Neural crest cell (in vitro differentiated cells): ENCODE measurements at places on chromosomes 3 and 15.
A peak's percentile ranks its signal among the peaks of the same experiment; 100 is the strongest.

DNA sequence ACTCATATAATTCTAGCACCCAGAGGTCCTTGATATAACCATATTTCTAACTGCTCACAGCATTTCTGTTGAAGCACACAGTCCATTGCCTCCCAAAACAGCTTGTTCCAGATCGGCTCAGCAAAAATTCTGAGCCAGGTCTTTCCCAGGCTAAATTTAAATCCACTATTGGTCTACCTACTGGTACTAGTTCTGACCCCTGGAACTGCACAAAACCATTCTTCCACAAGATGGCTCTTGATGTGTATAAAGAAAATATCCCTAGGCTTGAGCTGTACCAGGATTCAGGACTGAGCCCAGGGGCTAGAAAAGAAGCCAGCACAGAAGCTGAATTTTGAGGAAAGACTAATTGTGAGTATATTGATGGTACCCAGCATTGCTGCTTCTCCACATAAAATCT is 75.4 kb upstream of the ABHD17C start:
- DNase-seq = no peak

GRCh38 chr3:73484656-73485248 is 140.0 kb downstream of the PDZRN3 start:
- no peak for DNase-seq

GRCh38 chr15:40072216-40072990 is 33.4 kb upstream of the SRP14 start:
- DNase-seq = no peak

GRCh38 chr15:39499681-39500080 is 81.2 kb upstream of the THBS1 start:
- DNase-seq = no peak

GRCh38 chr15:55829826-55830225 is 86.9 kb upstream of the PRTG start:
- no peak for DNase-seq

DNA sequence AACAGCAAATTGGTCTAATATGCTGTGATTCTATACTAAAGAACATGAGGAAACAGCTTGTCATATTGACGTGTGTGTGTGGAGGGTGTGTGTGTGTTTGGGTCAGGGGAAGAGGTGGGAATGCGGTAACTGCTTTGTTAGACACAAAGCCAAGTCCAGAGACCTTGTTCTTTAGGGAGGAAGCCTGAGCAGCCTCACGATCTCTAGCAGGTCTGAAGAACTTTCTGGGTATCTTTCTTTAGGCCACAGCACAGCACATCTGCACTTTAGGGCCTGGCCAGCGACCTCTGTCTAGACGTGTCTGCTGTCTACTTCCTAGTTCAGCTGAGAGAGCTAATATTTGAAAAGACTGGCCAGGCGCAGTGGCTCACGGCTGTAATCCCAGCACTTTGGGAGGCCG is 220.0 kb upstream of the TPRG1 start:
- no peak for DNase-seq

DNA sequence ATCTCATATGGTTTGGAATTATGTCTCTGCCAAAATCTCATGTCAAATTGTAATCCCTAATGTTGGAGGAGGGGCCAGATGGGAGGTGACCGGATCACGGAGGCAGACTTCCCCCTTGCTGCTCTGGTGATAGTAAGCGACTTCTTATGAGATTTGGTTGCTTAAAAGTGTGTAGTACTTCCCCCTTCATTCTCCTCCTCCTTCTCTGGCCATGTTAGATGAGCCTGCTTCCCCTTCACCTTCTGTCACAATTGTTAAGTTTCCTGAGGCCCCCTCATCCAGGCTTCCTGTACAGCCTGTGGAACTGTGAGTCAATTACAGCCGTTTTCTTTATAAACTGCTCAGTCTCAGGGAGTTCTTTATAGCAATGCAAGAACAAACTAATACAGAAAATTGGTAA is 51.1 kb downstream of the NEDD4 start:
- DNase-seq = no peak

DNA sequence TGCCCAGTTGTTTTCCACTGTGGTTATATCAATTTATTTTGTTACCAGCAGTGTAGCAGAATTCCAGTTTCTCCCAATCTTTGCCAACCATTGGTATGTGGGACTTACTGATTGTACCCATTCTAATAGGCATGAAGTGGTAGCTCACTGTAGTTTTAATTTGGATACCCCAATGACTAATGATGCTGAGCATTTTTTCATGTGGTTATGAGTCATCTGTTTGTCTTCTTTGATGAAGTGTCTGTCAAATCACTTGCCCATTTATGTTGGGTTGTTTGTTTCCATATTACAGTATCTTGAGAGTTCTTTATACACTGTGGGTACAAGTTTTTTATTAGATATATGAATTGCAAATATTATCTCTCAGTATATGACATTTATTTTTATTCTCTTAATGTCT is 644.3 kb downstream of the NR2F2 start:
- DNase-seq = no peak

DNA sequence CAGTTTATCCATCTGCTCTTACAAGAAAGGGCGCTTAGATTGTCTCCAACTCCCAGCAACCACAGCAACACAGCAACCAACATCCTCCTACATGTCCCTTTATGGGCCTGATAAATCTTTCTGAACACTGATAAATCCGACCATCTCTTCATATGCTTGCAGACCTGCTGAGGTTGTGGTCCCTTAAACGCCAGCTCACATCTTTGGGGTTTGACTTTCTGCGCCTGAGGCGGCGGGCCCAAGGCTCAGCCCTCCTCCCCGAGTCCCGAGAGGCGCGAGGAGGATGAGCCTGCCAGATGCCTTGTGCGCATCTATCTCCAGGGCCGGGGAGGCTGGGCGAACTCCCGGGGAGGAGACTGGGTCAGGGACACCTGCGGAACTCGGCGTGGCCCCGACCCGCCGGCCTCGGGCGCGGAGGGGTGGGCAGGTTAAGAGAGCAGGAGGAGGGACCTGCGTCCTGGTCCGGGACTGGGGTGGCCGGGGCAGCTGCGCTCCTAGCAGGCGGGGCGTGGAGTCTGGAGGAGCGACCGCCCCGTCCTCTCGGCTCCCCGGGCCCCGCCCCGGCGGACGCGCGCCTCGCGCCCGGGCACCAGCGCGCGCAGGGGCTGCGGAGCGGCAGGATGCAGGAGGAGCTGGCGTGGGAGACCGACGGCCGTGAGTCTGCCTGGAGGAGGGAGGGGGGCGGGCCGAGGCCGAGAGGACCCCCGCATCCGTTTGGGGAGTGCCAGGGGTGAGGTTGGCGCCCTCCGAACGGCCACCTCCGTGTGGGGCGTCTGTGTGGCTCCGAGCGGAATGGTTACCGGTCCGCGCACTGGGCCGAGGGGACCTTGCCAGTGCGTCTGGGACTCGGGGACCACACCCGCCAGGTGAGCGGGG is at the start of gene ANKDD1A:
Gene ANKDD1A (plus strand): TSS at position 592 of the 876 bp plus-strand sequence. CDS start 29 bp downstream, at position 621.
- peak; percentile 62 for DNase-seq

DNA sequence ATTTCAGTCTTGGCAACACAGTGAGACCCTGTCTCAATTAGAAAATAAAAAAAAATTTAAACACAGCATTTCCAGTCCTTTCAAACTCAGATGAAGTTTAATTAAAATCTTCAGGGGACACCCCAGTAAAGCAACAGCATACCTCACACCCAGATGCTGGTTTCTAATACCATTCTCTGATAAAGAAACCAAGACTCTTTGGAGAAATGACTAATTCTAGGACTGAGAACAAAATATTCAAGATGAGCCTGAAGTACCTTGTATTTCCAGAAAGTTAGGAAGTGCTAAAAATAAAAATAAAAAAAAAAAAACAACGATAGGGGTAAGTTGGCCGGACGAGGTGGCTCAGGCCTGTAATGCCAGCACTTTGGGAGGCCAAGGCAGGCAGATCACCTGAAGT is 14.0 kb upstream of the MAP4 start:
- DNase-seq = no peak

DNA sequence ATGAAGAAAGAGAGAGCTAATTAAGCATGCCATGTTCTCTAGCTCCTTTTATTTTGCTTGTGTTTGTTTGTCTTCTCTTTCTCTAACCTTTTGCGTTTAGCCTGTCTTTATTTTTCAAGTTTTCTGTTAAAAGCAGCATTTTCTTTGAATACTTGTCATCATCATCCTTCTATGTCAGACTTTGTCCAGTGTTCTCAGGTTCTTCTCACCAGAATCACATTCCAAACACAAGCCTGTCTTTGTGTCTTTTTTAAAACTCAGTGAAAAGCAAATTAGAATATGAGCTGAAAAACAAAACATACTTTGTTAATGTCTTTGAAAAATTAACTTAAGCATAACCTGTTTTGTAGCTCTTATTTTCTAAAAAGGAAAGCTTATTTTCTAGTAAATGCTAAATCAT is 62.4 kb downstream of the LEKR1 start:
- DNase-seq = no peak

GRCh38 chr15:79592126-79592525 is 160.0 kb downstream of the MINAR1 start:
- DNase-seq = no peak

- DNase-seq = peak; percentile 68
These were observed 79.2 kb upstream of the CCNL1 start for GRCh38 chr3:157239082-157239704.

GRCh38 chr3:54965746-54966145 is 37.9 kb upstream of the LRTM1 start:
- no peak for DNase-seq

DNA sequence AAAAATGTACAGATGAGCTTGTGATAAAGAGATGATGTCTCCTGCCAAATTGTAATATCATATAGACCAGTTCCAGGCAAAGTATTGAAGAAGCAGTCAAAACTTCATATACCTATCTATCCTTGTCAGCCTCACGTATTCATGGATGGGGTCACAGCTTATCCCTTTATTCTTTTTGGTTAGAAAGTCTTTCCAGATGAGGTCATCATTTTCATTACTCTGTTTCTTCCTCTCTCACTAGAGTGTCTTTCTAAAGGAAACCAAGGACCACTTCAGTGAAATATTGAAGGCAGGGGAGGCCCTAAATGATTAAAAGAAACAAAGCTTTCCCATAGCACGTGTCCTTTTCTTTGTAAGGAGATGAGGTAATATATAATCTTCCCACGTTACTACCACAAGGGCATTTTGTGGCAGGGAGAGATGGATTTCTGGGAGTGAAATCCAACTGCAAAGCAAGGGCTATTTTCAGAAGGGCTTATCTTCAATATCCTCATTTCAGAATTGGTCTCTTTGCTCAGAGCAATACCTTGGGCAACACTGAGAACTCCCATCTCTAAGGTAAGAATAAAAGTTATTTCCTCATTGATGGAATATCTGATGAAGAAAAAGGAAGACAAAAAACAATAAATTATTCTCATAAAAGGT is 260.2 kb downstream of the TIGIT start:
- DNase-seq = no peak

DNA sequence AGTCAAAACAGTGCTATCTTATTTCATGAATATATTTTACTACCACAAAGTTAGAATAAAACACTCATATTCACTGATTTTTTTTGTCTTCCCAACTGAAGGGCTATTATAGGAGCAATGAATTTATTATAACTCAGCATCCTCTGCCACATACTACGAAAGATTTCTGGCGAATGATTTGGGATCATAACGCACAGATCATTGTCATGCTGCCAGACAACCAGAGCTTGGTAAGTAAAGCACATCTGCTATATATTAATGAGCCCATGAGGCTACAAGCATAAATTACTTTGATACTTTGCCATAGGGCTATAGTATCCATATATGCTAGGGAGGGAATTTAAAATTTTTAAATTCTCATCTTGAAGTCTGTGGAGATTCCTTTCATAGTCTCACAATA is 95.9 kb downstream of the FEZF2 start:
- no peak for DNase-seq

DNA sequence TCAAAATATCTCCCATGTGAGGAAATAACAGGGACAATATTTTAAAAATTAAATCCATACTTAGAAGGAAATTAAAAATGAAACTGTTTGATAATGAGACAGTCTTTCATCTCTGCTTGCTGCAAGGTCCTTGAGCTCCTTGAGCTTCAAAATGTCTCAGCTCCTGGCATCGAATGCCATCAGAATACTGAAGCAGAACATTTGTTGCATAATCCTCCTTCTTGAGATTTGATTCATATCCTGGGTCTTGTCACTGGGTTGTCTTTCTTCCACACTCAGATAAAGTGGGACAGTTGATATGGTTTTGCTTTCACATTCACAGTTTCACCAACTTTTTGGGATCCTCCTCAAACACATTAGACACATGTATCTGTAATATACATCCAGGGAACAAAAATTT is 27.8 kb downstream of the COL8A1 start:
- DNase-seq = no peak

- DNase-seq = no peak
These were observed 7.5 kb downstream of the CDAN1 start for GRCh38 chr15:42729409-42729808.

- no peak for DNase-seq
These were observed 67.5 kb downstream of the PROS1 start for GRCh38 chr3:93906245-93906644.

DNA sequence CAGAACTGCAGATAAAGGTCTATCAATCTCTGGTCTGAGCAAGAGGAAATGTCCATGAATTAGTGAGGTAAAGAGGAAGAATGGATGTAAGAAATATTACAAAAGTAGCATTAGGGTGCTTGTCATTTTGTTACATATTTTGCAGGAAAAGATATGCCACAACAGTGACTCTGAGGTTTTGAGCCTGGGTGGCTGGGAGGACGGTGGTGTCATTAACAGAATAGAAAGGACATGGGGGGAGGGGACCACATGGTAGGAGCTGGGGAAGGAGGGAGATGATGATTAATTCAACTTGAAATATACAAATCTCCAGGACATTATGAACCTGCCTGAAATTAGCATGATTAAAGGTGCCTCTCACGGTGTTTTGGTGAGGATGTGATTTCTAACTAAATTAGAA is 245.5 kb upstream of the MDFIC2 start:
- DNase-seq = no peak

DNA sequence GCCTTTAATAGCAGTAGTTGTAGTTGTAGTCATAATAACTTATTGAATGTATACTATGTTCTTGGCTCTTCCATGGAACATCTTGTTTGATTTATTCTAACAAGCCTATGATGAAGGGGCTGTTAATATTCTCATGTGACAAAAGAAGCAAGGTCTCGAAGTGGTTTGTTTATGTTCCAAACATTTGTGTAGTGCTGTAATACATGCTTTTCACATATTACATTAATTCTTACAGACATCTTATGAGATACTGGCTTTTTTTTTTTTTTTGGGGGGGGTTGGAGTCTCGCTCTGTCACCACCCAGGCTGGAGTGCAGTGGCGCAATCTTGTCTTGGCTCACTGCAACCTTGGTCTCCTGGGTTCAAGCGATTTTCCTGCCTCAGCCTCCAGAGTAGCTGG is 252.3 kb downstream of the PTPRG start:
- no peak for DNase-seq

GRCh38 chr15:59406446-59406845 is 31.5 kb upstream of the FAM81A start:
- no peak for DNase-seq
